Endothelial cell (in vitro differentiated cells): ENCODE measurements at places on chromosomes 3 and 15.

DNA sequence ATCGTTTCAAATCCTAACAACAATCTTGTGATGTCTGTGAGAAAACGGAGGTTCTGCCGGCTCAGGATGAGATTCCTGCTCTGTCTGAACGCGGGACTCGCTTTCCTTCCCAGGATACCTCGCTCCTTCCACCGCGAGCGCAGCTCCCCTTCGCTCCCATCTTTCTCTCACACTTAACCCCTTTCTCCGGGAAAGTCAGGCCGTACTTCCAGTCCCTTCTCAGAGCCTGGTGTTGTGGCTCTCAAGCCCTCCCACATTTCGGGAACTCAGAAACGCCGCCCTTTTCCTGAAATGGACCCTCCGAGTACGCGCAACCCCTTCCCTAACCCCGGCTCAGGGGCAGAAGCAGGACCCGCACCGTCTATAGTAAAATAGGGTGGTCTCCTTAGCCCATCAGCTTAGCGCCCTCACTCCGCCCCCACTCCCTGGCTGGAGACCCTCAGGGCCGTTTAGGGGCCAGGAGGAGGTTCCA, 378 bp upstream of the FEM1B start:
- peaks cover 2% of the 10 kb centered on the region for H3K27me3 ChIP-seq
- H3K4me3 ChIP-seq: peak overlapping the region; percentile 99
- peaks cover 66% of the 10 kb centered on the region for H3K4me1 ChIP-seq
- peak overlapping the region; percentile 59 for H3K27ac ChIP-seq
- DNase-seq: peak; percentile 58
- H3K36me3 ChIP-seq: no peaks in the 10 kb centered on the region

DNA sequence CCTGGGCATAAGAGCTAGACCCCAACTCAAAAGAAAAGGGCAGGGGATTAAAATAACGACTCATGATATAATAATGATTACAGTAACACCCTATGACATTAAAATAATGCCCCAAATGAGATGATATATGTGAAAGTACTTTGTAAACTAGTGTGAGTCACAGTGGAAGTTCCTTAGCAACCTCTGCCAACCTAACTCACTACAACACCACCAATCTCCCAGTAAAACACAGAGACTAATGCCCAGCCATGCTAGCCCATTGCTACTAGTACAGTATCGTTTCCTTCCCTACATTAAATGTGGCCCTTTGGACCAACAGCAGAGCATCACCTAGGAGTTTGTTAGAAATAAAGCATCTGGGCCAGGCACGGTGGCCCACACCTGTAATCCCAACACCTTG, 11.2 kb upstream of the ADAMTS7 start:
- H3K27me3 ChIP-seq: peaks cover 2% of the 10 kb centered on the region
- H3K4me1 ChIP-seq: peaks cover 5% of the 10 kb centered on the region
- no peaks in the 10 kb centered on the region for H3K36me3 ChIP-seq
- no peak overlapping the region for H3K4me3 ChIP-seq
- no peak for DNase-seq
- no peak overlapping the region for H3K27ac ChIP-seq

DNA sequence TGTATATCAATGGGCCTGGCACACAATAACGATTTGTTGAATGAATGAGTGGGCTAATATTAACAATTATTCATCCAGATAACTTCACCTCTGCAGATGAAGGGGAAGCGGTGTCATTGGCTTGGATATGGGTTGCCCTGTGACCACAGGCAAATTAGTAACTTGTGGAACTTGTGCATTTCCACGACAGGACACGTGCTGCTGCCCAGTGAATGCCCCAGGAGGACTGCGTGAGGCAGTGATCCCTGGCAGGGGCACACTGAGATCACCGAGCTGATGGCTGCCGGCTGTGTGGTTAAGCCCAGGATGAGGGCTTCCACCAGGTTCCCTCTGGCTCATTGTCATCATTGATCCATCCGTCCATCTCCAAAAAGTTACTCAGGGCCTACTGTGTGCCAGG, 84.1 kb upstream of the HACD2 start:
- H3K4me3 ChIP-seq: no peak overlapping the region
- H3K36me3 ChIP-seq: peaks cover 5% of the 10 kb centered on the region

DNA sequence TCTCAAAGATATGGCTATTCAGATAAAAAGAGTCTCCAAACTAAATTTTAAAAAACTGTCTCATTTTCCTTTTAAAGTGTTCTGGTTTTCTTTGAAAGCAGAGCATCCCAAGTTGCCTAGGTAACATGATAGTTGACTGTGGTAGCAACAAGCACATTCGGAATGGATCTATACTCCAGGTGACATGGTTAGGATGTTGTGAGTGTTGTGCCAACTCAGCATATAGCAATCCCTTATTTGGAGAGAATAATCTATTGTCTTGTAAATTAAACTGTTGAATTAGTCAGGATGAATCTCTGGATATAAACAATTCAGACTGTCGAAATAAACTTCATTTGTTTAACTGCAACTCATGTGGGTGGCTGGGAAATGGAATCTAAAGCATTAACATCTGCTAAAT, 418.6 kb downstream of the TUSC7 start:
- H3K27ac ChIP-seq: no peak overlapping the region
- no peaks in the 10 kb centered on the region for H3K36me3 ChIP-seq
- no peak overlapping the region for H3K4me3 ChIP-seq
- no peaks in the 10 kb centered on the region for H3K4me1 ChIP-seq
- no peak for DNase-seq
- no peaks in the 10 kb centered on the region for H3K27me3 ChIP-seq

DNA sequence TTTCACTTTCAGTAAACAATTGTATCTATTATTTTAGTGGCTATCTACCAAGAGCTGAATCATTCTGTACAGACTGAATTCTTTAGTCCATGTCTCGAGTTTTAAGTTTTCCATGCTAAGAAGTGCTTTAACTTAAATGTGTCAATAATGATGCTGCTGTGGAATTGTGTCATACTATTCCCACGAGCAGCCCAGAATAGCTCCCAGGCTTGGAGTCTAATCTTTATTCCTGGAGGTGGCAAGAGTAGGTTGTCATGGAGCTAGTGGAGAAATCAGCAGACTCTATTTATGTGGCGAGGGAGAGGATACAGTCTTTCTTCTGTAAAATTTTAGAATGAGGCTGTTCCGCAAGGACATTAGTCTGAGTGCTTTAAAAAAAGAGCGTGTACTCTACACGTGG, 207.2 kb downstream of the ROBO2 start:
- no peak for DNase-seq
- no peaks in the 10 kb centered on the region for H3K36me3 ChIP-seq
- no peak overlapping the region for H3K27ac ChIP-seq

- H3K4me1 ChIP-seq: peaks cover 6% of the 10 kb centered on the region
- no peak overlapping the region for H3K27ac ChIP-seq
- no peak for DNase-seq
- no peaks in the 10 kb centered on the region for H3K36me3 ChIP-seq
Observed at GRCh38 chr3:166211451-166211850, 374.2 kb upstream of the BCHE start.

DNA sequence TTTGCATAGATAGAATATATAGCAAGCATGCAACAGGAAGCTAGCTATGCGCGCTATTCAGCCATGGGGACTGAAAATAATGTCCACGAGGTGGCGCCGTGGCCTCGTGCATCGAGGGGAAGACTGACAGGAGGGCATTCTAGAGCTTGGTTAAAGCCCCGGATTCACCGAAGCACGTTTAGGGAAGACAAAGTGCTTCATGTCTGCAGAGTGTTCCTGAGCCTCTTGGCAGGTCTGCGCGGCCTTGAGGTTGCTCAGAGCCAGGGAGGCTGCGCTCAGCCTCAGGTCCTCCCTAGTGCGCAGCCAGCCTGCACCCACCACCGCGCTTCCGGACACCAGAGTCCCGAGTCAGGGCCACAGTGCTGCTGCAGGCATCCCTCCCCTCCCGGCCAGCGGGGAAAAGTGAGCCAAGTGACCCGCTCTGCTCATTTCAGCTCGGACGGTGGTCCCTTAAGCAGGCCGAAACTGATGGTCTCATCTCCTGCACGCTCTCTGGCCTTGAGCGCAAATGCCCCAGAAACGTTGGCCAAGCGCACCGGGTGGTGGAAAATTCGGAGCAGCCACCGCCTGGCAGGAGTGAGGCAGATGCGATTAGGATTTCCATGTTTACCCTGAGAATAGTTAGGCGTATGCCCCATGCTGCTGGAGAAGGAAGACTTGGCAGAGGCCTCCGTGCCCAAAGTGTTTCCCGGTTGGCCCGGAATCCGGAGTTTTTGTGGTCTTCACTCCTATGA, 24.8 kb downstream of the GABRA5 start:
- H3K4me1 ChIP-seq: no peaks in the 10 kb centered on the region
- H3K27me3 ChIP-seq: peaks cover 3% of the 10 kb centered on the region
- H3K4me3 ChIP-seq: no peak overlapping the region
- DNase-seq: peak; percentile 89
- H3K36me3 ChIP-seq: peaks cover 12% of the 10 kb centered on the region
- H3K27ac ChIP-seq: no peak overlapping the region

DNA sequence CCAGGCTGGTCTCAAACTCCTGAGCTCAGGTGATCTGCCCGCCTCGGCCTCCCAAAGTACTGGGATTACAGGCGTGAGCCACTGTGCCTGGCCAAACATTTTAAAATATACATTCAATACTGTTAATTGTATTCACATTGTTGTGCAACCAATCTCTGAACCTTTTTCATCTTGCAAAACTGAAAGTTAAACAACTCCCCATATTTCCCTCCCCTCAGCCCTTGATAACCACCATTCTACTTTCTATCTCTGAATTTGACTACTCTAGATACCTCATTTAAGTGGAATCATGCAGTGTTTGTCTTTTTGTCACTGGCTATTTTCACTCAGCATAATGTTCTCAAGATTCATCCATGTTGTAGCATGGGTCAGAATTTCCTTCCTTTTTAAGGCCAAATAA, 30.0 kb downstream of the HMCES start:
- no peak for DNase-seq
- no peak overlapping the region for H3K4me3 ChIP-seq
- peaks cover 3% of the 10 kb centered on the region for H3K27me3 ChIP-seq
- peaks cover 3% of the 10 kb centered on the region for H3K4me1 ChIP-seq
- no peak overlapping the region for H3K27ac ChIP-seq

GRCh38 chr3:134378384-134378783, 4.1 kb upstream of the AMOTL2 start:
- H3K27me3 ChIP-seq: peaks cover 12% of the 10 kb centered on the region
- H3K4me3 ChIP-seq: no peak overlapping the region
- no peak overlapping the region for H3K27ac ChIP-seq

DNA sequence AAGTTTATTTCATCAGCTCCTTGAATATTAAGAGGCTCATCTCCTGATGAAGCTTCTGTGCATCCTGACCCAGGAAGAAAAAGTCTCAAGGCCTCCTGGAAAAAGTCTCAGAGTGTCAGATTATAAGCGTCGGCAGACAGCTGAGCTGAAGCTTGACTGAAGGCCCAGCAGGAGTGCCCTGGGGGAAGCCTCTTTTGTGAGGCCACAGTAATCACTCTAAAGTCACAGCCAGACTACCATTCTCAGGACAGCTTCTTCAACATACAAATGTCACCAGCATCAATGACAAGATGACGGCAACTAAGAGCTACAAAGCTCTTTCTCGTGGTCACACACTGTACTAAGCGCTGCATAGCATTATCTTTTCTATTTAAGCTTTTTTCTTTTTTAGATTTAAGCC, 72.7 kb upstream of the LRRN1 start:
- peaks cover 3% of the 10 kb centered on the region for H3K36me3 ChIP-seq
- no peak for DNase-seq
- H3K4me1 ChIP-seq: no peaks in the 10 kb centered on the region
- H3K4me3 ChIP-seq: no peak overlapping the region

- no peaks in the 10 kb centered on the region for H3K4me1 ChIP-seq
- no peaks in the 10 kb centered on the region for H3K27me3 ChIP-seq
- no peak overlapping the region for H3K4me3 ChIP-seq
- no peaks in the 10 kb centered on the region for H3K36me3 ChIP-seq
- DNase-seq: no peak
Observed at GRCh38 chr3:170200987-170201386, 19.5 kb upstream of the PHC3 start.

- no peaks in the 10 kb centered on the region for H3K36me3 ChIP-seq
- DNase-seq: no peak
- H3K27me3 ChIP-seq: peaks cover 2% of the 10 kb centered on the region
- peaks cover 24% of the 10 kb centered on the region for H3K4me1 ChIP-seq
- no peak overlapping the region for H3K27ac ChIP-seq
Observed at GRCh38 chr15:41980654-41981323, 8.4 kb upstream of the EHD4 start.

DNA sequence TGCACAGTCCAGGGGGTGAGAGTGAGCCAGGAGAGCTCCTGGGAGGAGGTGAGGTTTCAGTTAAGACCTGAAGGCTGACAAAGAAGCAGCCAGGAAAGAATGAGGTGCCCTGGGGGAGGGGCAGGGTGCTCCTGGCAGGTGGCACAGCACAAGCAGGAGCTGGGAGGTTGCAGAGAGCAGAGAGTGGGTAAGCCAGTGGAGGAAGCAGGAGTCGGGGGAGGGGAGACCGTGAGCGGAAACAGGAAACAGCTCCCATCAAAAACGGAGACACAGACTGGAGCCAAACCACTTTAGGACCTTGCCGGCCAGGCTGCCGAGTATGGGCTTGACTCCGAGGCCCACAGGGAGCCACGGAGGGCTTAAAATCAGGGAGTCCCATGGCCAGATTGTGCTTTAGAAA, 12.1 kb upstream of the FBLN2 start:
- H3K27me3 ChIP-seq: peaks cover 22% of the 10 kb centered on the region
- peak; percentile 36 for DNase-seq
- H3K4me3 ChIP-seq: peak overlapping the region; percentile 33

DNA sequence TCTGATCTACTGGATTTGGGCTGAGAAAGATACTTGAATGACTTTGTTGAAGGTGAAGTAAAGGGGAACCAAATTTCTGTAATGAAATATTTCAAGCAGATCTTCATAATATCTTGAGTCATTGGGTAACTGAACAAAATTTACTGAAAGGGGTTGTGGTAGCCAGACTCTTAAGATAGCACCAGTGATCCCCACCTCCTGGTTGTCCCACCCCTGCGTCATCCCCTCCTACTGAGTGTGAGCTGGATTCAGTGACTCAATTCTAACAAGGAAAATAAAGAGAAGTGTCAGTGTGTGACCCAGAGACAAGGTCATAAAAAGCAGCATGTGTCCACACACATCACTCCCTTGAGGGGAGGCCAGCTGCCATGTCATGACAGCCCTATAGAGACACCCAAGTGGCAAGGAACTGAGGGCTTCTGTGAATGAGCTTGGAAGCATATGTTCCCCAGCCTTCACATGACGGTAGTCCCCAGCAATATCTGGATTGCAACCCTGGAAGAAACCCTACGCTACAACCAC, 107.1 kb downstream of the MECOM start:
- H3K4me3 ChIP-seq: no peak overlapping the region
- no peaks in the 10 kb centered on the region for H3K36me3 ChIP-seq
- peaks cover 6% of the 10 kb centered on the region for H3K27me3 ChIP-seq
- DNase-seq: no peak

- H3K27ac ChIP-seq: no peak overlapping the region
- peaks cover 7% of the 10 kb centered on the region for H3K27me3 ChIP-seq
- peaks cover 18% of the 10 kb centered on the region for H3K4me1 ChIP-seq
- no peak for DNase-seq
Observed at GRCh38 chr15:101050623-101051290, 131.6 kb downstream of the LRRK1 start.

GRCh38 chr3:81580355-81580754, 181.1 kb downstream of the GBE1 start:
- no peak overlapping the region for H3K27ac ChIP-seq
- no peaks in the 10 kb centered on the region for H3K27me3 ChIP-seq
- H3K4me3 ChIP-seq: no peak overlapping the region
- no peaks in the 10 kb centered on the region for H3K4me1 ChIP-seq
- DNase-seq: no peak
- no peaks in the 10 kb centered on the region for H3K36me3 ChIP-seq
